Stimulated activated CD4-positive, alpha-beta T cell treated with anti-CD3 and anti-CD28 coated beads, Interleukin-1b, Interleukin-23, amount 100 ng/mL, for 1 hour (primary cell): ENCODE measurements at places on chromosomes 4 and X.

DNA sequence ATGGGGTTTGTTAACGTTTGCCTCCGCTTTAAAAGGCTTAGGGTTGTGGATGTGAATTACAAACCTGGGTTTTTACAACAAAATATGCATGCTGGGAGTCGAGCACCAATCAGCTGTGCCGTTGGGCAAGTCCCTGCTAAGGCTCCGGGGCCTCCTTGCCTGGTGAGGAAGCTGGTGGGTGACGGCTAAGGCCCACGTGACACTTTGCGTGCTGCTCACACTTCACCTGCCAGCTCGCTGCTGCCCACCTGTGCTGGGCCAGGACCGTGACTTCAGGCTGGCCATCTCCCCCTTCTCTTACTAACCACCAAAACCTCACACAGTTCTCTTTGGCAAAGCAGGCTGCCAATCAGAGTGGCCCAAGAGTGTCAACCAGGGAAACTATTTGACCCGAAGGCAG, 178.3 kb downstream of the AFAP1 start:
- DNase-seq: no peak

DNA sequence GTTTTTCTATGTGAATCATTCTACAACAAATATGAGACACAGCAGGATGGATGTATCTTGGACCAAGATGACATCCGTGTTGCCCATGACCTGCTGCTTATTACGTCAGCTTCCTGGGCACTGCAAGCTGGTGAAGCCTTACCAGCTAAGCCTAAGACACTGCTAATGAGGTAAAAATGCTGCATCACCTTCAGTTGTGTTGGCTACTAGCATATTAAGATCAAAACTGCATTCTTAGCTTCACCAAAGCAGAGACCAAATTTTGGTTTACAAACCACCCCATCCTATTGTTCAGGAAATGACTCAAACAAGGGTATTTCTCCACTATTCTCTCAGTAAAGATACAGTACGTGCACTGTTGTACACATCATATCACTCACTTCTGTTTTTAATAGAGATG, 50.3 kb downstream of the MAML3 start:
- no peak for DNase-seq

DNA sequence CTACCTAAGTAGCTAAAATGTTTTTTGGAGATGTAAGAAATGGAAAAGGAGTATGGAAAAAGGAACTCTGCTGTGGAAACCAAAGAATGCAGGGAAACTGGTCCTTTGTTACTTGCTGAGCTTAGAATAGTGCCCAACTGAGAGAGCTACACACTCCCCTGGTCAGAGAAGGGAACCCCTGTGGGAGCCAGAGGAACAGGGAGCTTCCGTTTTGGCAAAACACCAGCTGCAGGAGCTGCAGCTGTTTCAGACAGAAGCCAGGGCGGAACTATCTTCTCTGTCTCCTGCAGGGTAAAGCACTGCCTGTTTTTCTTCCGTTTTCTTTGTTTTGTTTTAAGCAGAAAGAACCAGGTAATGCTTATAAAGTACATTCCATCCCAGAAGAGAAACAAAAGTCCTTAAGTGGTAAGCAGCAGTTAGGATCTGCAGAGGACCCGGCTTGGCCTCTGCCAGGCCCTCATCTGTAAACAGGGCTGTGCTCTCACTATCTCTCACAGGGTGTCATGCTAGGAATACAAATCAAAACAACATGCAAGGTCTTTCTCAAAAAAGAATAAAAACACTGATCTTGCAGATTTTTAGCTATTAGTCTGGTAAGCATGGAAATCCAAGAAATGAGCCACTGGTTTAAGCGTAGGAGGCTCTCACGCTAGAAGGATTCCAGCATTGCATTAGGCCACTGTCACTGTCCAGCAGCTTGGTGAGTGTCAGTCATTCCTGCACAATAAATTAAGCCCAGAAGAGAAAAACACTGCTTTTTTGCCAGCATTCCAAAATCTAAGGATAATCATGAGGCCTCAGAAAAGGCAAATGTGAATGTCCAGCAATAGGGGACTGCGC, 76.1 kb downstream of the CHST7 start:
- no peak for DNase-seq

DNA sequence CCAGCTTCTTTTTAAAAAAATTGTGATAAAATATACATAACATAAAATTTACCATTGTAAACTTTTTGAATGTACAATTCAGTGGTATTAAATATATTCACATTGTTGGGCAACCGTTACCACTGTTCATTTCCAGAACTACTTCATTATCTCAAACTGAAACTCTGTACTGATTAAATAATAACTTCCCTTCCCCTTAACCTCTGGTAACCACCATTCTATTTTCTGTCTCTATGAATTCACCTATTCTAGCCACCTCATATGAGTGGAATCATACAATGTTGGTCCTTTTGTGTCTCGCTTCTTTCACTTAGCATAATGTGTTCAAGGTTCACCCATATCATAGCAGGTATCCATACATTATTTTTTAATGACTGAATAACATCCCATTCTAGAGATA, 8.3 kb downstream of the GPR50 start:
- DNase-seq: no peak

DNA sequence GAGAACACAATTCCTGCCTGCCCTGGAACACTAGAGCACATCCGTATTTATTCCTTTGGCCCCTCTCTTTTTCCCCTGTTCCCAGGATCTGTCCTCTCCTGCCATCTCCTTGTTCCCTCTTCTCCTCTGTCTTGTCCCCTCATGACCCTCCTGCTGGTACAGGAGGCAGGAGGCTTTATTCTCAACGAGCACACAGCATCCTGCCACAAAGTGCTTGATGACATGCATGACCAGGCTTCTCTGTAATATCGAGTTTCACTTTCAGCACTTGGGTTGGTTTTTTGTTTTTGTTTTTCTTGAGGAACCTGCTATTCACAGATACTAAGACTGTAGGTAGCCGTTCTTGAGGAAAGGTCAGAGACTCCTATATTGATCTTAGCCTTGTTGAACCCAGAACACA, 35.3 kb downstream of the NALF2 start:
- DNase-seq: no peak
